ENCODE measurements at places on chromosomes 7 and 10.

- no peak for DNase-seq
Observed at GRCh38 chr10:32384171-32384570, 37.2 kb upstream of the EPC1 start.

DNA sequence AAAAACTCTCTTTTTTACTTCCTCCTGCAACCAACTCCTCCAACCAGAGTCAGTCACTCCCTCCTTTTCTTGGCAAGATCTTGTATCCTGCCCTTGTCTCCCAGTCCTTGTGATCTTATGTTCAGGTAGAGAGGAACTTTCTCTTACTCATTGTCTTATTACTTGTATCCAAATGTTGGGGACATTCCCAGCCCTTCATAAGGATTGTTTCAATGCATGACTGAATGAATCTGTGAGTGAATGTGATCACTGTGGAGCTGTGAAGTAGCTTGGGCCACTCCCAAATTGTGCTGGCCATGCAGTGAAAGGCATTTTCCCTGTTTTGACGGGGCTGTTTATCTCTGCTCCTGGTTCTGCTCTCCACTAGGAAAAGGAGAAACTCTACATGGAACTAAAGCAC, 93.7 kb downstream of the CFAP58 start:
- no peak for DNase-seq

DNA sequence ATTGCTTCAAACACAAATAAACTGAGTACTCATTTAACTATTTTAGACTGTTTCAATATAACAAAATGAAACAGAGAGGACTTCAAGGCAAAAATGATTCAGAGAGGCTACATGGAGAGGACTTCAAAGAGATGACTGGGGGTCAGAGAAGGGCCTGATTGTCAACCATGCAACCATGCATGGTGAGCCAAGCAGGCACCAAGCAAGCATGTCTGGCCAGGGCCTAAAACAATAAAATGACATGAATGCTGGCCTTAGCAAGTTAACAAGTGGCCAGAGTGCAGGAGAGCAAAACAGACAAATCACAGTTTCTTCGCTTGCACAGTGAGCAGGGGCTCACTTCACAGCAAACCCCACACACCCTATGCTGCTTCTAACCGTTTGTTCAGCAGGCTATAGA, 356.5 kb upstream of the MTPN start:
- DNase-seq: no peak

- no peak for DNase-seq
Observed at GRCh38 chr10:93512565-93512964, 16.2 kb downstream of the CEP55 start.

DNA sequence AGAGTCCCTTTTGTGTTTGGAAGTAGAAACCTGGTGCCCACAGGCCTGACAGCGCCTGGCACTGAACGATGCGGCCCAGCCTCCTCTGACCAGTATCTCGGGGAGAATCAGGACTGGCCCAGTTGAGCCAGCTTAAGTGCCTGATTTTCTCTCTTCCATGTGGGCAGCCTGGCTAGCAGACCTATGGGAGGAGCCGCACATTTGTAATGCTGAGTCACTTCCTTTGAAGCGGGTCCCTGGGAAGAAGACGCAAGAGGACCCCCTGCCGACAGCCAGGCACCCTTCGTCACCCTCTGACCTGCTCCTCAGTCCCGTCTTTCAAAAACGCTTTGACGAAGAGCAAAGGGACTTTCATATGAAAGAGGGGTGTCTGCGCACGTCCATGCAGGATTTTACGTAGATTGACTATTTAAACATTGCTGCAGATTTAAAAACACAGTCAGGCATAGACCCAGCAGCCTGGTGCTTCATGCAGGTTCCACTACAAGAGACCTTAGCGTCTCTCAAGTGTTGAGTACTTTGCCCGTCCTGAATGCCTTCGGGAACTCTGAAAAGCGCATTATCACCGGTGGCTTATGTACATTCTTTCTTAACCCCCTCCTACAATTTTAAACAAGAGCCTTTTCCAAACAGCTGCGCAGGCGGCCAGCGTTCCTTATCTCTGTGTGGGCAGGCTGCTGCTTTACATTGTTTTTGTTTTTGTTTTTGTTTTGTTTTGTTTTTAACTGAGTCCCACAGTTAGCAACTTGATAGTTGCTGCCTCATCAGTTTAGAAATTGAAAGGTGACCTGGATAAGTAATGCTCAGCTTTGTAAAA, 36.5 kb upstream of the AP5Z1 start:
- no peak for DNase-seq

DNA sequence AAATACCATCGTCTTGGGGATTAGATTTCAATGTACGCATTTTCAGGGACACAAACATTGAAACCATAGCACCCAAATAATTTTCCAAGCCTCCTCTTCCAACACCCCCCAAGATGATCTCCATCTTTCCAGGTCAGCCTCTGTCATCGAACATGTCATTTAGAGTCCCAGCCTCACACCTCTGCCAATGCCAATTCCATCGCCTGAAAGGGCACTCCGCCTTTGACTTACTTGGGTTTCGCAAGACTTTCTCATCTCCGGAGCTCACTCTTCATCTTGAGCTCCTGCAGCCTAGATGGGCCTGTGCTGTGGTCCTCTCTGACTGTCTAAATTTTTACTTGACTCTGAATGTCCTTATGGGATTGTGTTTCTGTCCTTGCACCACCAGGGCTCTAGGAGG, 10.4 kb upstream of the FAM241B start:
- no peak for DNase-seq

- no peak for DNase-seq
Observed at GRCh38 chr7:70787286-70787685, 344.7 kb upstream of the GALNT17 start.

DNA sequence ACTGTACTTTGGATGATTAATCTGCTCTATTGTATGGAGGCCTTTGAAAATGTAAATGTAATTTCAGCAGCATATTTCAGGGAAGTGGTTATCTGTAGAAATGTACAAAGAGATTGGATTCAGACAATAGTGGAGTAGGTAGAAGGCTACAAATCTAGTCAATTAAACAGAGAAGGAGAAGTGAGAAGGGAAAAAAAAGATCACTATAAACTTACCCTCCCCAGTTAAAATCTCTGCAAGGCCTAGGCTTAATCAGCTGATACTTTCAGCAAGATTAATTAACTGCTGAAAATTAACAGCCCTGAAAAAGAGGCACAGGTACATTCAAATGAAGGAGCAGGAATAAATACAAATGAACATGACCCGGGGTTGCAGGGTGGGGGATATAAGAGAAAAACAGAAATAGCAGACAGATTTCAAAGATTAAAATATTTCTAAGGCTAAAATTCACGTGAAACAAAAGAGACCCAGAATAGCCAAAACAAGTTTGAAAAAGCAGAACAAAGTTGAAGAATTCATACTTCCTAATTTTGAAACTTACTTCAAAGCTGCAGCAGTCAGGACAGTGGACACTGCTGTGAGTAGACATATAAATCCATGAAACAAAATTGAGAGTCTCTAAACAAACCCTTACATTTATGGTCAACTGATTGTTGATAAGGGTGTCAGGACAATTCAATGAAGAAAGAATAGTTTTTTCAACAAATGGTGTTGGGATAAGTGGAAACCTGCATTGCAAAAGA, 96.0 kb downstream of the NRCAM start:
- no peak for DNase-seq

GRCh38 chr10:48684792-48685623, at the start of gene WDFY4:
TSS of gene WDFY4 (plus strand) at chr10:48684873. CDS start at chr10:48709733, 24,860 bp downstream.
- no peak for DNase-seq

- DNase-seq: no peak
Observed at GRCh38 chr10:75019370-75019769, 92.1 kb upstream of the SAMD8 start.

DNA sequence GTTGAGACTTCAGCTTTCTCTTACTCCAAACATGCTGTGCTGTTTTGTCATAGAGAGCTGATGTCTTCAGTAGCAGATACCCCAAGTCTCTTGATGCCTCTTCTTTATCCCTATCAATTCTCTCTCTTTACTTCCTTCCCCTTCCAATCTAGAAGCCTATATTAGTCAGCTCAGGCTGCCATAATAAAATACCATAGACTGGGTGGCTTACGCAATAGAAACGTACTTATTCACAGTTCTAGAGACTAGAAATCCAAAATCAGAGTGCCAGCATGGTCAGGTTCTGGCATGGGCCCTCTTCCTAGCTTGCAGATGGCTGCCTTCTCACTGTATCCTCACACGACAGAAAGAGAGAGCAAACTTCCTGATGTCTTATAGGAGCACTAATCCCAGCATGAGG, 9.0 kb upstream of the GARS1 start:
- DNase-seq: no peak

DNA sequence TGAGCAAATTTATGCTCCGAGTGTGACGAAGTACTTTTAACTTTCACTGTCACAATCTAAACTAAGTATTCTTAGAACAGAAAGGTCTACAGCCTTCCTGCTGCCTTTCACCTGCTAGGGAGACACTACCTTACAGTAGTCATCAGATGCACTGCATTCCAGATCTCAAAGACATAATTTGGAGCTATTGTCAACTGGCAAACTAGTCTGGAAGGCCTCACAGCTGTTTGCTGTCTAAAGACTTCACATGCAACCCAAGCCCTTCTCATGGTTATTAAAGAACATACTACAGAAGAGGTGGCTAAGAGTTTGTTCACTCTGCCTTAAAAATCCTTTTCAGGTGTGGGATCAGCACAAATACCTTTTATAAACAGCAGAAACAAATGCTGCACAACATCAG, 91.8 kb upstream of the KCNIP2 start:
- DNase-seq: no peak

GRCh38 chr10:3402187-3402751, 229.7 kb upstream of the PITRM1 start:
- no peak for DNase-seq

DNA sequence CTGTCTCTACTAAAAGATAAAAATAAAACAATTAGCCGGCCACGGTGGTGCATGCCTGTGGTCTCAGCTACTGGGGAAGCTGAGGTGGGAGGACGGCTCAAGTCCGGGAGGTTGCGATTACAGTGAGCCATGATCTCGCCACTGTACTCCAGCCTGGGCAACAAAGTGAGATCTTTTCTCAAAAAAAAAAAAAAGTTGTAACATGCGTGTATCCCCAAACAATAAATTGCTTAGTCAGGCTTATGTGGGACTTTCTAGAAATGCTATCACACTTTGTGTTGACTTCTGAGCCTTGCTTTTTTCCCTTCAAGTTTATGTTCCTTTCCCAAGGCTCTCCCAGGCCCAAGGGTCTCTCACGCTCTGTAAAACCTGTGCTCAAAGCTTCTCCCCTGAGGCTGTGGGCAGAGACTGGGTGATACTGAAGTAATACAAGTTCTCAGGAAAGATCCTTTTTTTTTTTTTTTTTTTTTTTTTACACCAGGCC, 88.0 kb upstream of the TNS3 start:
- DNase-seq: no peak

GRCh38 chr7:28292834-28293526, 112.4 kb upstream of the JAZF1 start:
- no peak for DNase-seq

DNA sequence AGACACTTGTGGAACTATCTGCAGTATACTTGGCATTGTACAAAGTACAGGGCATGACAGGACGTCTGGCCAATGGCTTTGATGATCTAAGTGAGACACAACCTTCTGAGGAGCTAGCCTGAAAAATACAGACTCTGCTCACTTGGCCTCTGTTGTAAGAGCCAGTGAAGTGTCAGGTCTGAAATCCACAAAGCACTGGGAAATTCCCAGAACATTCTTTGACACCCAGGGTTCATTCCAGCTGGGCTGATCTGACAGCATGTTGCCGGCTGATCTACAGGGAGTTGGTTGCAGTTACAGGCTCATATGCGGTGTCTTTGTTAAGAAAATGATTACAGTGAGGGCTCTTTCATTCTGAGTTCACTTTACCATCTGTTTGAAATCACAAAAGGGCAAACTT, 354.6 kb downstream of the PHF14 start:
- DNase-seq: no peak

DNA sequence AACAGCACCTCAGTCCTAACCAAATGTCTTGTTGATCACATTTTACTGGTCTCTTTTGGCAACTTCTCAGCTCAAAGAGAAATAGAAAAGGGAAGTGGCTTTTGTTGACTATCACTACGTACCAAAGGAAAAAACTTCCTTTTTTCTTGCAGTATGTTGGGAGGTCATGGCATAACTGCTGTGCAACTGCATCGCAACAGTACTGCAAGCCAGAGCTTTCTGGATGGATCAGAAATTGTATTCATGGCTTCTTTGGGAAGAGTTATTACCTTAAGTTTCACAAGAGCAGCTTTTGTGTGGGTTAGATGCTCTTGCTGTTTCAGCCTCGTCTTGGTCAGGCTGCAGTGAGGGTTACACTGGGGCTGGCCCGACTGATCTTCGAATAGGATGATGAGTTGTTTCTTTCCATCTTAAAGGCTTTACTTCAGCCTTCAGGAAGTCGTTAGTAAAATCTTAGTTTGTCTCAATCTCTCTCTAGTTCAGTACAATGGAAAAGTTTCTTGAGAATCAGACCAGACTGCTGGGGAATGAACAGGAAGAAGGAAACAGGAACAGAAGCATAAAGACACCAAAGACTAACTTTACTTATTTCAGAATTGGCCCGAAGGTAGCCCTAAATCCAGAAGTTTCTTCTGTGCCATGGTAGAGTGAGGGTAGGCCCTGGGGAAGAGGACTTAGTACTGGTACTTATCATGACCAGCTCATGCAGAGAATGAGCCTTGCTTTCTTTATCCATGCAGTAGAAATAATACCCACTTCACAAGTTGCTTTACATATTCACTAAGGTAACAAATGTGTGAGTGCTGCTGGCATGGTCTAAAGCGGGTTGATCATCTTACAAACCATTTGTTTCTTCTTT, 153.6 kb downstream of the CELF2 start:
- DNase-seq: no peak

DNA sequence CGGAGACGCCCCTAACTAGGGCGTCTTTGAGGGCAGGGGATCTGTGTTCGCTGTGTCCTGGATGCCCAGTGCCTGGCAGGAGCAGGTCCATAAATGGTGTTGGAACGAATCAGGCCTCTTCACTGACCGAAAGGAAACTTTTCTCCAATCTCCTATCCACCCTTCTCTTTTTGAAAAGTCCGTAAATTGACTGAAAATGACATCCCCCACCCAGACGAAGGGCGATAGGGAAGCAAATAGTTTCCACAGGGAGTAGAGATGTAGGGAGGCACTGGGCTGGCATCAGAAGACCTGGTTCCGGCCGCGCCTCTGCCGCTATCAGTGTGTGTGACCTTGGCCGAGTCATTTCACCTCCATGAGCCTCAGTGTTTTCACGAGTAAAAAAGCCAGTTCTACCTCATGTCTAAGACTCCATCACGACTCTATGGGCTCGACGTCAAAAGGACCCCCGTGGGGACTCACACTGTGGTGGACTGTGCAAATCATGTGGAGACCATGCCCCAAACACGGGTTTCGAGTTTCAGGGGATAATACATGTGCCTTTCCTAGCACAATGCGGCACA, 497 bp upstream of the RAB11FIP2 start:
- DNase-seq: no peak

- DNase-seq: no peak
Observed at GRCh38 chr7:72445580-72445979, 33.4 kb upstream of the CALN1 start.

GRCh38 chr10:17599089-17599488, 18.1 kb downstream of the HACD1 start:
- no peak for DNase-seq

GRCh38 chr10:123327896-123328295, 173.7 kb downstream of the BUB3 start:
- DNase-seq: no peak

Data from anterior cingulate cortex (tissue), 58 donors.